ENCODE measurements at places on chromosomes 11 and 22. TPM values are rescaled to one million over a fixed set of nuclear protein-coding genes. Genes with fewer than 3 reads are reported as not detected.

DNA sequence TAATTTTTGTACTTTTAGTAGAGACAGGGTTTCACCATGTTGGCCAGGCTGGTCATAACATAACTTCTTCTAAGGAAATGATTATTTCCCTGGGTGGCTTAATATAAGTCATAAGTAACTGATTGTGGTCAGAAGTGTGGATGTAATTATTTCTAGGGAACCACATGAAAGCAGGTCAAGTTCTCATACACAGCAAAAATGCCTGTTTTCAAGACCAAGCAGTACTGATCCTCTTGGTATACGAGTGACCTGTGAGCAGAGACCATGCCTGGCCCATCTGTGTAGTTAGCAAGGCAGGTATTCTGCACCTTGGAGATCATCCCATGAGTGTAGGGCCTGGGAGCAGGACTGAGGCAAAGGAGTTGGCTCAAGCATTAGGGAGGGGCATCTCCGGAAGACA, 32.5 kb upstream of the NUCB2 start:
- DNase-seq: no peak

USH1C gene
- polyA plus RNA-seq: 54.8 TPM

PIH1D2 gene
- 9.7 TPM for polyA plus RNA-seq

CLTCL1 gene
- polyA plus RNA-seq: 3.9 TPM

DNA sequence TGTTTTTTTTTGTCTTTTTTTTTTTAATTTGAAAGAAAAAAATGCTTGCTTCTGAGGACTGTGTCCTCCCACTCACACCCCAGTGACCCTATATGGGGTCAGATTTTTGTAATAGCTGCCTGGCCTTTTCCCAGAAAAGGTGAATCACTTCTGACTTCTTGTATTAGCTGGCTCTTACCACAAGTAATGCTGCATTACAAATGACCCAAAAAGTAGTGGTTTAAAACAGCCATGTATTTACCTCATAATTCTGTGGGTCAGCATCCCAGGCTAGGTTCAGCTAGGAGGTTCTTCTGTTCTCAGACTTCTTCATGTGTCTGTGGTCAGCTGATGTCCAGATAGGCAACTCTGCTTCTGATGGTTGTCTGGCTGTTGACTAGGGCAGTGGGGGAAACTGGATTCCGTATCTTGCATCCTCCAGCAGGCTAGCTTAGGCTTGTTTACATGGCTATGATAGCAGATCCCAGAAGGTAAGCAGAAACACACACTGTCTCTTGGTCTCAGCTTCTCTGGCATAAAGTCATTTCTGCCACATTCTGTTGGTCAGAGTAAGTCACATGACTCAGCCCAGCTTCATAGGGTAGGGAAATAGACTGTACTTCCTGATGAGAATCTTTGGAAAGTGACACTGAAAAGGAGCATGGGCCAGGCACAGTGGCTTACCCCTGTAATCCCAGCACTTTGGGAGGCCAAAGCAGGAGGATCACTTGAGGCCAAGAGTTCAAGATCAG, 19.5 kb downstream of the LHFPL7 start:
- no peak for DNase-seq

- no peak for DNase-seq
These were observed 139.2 kb downstream of the CCDC81 start for GRCh38 chr11:86513746-86514373.

OR5F1 gene
- polyA plus RNA-seq: not detected

DNA sequence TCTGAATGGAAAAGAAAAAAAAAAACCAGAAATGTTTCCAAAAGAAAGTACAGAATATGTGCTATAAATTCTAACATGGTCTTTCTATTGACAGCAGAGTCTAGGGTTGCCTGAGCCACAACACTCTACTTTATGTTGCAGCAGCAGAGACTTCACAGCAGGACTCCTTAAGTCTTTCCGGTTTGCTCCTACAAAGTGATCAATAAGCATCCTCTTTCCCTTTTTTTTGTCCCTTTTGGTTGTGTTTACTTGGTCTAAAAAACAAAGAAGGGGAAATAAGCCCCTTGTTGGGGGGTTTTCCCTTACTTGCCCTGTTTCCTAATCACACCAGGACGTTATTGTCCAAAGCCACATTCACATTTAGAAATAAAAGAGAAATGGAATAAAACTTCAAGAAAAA, 163.1 kb upstream of the MPPED2 start:
- no peak for DNase-seq

DNA sequence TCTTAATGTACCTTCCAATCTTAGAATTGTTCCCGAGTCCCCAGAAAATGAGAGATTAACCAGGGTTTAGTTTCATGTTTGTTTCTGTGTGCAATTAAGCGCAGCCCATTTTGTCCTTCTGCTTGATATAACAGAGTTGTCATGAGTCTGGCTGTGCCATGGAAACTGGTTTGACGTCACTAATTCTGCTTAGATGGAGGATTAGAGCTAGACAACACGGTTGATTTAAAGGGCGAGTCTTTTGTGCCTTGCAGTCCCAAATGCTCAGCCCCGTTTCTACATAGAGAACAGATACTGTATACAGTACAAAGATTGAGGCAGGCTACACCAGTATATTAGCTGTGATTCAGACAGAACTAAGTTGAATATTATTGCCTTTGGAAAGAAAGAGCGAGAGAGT, 45.5 kb upstream of the ALKBH3 start:
- no peak for DNase-seq

DDI1 gene
- not detected for polyA plus RNA-seq

DNA sequence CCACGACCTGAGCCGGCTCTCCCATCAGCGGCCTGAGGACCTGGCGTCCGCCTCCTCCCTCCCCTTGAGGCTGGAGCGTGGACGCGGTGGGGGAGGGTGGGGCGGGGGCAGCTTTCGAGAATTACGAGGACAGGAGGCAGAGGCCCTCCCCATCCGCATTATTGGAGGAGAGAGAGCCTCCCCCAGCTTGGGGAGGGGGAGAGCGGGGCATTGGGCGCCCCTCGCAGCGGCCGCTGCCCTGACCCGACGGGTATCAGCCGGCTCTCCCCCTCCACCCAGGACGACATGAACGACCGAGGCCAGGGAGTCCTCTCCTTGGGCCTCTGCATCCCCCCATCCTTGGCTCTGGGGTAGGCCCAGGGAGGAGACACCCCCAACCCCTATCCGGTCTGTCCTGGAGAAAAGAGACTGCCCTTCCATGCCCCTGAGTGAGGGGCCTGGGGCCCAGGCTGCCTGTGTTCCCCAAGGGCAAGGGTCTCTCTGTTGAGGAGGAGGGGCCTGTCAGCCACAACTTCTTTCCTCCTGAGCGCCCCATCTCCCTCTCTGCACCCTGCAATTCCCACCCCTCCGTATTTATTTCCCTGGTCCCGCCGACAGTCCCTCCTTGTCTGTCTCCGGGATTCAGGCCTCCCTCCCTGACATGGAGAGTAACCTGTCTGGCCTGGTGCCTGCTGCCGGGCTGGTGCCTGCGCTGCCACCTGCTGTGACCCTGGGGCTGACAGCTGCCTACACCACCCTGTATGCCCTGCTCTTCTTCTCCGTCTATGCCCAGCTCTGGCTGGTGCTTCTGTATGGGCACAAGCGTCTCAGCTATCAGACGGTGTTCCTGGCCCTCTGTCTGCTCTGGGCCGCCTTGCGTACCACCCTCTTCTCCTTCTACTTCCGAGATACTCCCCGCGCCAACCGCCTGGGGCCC, 495 bp downstream of the GPR137 start:
- no peak for DNase-seq

- DNase-seq: no peak
These were observed 28.1 kb upstream of the OLFML1 start for GRCh38 chr11:7457211-7457610.

DDIAS gene
- polyA plus RNA-seq: 7.1 TPM

- no peak for DNase-seq
These were observed 10.5 kb upstream of the MCHR1 start for GRCh38 chr22:40668611-40669411.

HBG1 gene
- 5.8 TPM for polyA plus RNA-seq

KIAA0930 gene
- polyA plus RNA-seq: 16.8 TPM

RAB39A gene
- 0.87 TPM for polyA plus RNA-seq

GRCh38 chr11:299951-300735, 817 bp upstream of the IFITM5 start:
- DNase-seq: no peak

- peak; percentile 27 for DNase-seq
These were observed 354.4 kb downstream of the SOX6 start for GRCh38 chr11:16001899-16002426.

GRCh38 chr11:120194166-120194565, 16.7 kb upstream of the OAF start:
- no peak for DNase-seq

DNA sequence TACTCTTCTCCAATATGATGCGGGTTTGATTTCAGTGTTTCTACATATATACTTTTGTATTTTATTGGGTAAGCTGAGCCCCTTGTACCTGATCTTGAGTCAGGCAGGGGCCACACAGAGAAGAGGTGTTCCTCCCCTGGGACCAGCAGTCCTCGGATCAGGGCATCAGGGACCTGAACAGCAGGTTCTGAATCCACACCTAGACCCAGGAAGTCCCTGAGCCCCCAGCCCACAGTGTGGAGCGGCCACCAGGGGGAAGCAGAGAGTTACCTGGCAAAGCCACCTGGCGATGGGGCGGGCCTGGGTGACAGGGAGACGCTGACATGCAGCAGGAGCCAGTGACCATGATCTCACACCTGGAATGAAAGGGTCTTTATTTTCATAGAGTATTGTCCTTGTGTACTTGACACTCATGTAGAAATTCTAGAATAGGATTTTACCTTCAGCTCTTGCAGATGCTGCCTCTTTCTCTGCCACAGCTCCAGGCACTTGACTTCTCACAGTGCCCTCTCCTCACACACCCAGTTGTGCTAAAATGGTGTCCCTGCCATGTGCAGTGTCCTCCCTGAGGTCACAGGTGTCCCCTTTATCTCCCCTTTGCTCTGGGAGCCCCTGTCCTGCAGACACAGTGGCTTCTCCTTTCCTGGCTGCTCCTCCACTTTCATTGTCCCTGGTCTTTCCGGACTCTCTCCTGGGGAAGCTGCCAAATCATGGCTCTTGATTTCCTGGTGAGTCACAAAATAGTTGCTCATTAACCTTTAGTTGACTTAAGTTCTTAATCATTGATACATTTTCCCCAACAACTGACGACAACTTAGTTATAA, 48.5 kb downstream of the GGTLC2 start:
- DNase-seq: no peak

DGCR6 gene
- polyA plus RNA-seq: 6.1 TPM

- no peak for DNase-seq
These were observed at the start of gene SHISAL1 for GRCh38 chr22:44312766-44313165. Gene SHISAL1, minus strand, starts transcription at chr22:44312951. Its CDS starts 12,006 bp downstream, at chr22:44300945.

DNA sequence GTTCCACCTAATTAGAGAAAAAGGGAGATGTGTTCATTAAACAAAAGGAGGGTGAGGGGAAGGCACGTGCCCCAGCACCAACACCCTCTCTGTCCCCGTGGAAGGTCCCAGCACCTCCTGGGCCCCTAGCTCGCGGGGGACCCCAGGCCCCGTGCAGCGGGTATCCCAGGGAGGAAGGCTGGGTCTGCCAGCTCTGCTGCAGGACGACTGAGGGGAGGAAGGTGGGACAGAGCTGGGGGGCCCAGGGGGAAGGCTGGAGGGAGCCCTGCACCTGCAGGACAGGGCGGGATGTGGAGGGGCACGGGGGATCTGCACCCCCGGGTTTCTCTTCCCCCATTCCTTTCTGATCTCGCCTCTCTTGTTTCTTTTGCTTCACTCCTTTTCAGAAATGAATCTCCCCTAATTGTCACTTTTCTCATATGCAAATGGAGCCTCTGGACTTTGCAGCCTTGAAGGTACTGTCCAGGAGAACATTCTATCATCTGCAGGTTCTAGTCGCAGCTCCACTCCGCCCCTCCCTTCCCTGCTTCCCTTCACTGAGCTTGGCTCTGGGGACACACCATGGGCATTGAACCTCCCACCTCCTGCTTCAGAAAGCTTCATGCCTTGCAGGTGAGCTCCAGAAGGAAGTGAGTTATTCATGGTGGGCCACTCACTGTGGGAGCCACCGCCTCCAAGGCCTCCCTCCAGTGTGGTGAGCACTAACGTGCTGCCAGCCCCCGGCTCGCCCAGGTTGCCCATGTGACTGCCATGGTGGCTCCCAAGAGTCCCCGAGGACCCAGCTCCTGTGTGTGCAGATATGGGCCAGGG, 111.0 kb downstream of the ST3GAL4 start:
- no peak for DNase-seq

GRCh38 chr11:45432910-45433309, 146.8 kb upstream of the SYT13 start:
- no peak for DNase-seq

GRCh38 chr22:37258005-37258752, 14.1 kb upstream of the RAC2 start:
- DNase-seq: no peak

LRP4 gene
- 26.4 TPM for polyA plus RNA-seq

DNA sequence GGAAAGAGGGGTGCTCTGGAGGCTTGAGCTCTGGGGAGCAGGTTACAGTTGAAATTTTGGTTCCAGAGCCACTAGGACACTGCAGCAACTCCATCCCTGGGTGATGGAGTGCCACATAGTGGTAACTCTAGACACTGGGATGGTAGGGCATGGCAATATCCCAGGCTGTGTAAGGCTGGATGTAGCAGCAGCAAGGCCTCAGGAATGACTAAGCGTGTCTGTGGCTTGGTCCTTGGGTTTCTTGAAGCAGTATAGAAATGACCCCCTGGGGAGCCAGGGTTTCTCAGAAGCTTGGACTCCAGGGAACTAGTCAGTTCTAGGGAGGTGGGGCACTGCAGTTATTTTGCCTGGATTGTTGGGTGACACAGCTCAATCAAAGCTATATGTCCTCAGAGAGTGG, 8.1 kb downstream of the MS4A4A start:
- no peak for DNase-seq

GRCh38 chr11:118167906-118168305, 8.5 kb downstream of the SCN2B start:
- DNase-seq: no peak

Data from right renal cortex interstitium (tissue), 3 donors.